ENCODE measurements at places on chromosomes 3 and 15.

- no peak for DNase-seq
These were observed 140.2 kb upstream of the STT3B start for GRCh38 chr3:31392568-31392967.

- no peak for DNase-seq
These were observed 6.1 kb downstream of the OSBPL10 start for GRCh38 chr3:31974964-31975363.

- no peak for DNase-seq
These were observed 30.7 kb downstream of the EFL1 start for GRCh38 chr15:82231842-82232241.

DNA sequence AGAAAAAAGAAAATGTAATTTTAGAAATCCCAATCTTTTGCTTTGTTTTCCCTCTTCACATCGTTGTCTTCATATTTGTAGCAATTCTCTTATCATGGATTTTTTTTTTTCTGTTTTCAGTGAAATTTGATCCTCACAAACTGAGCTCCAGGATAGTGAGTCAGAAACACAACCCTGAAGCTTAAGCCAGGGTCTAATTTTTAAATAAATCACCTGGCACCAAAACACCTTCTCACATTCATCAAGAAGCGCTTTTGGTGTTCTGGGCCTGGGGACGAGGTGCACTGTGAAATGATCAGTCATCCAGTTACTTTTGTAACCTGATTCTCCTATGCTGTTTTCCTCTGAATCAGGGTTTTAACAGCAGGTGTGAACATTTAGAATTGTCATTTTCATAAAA is 87.7 kb downstream of the REC114 start:
- DNase-seq: no peak

GRCh38 chr15:90954712-90955623 is at the start of gene RCCD1:
Gene RCCD1 (plus strand): TSS chr15:90954884. CDS start chr15:90956735, 1,851 bp downstream.
- peak; percentile 69 for DNase-seq

GRCh38 chr15:71591057-71591456 is 219.3 kb upstream of the NR2E3 start:
- DNase-seq: no peak

- no peak for DNase-seq
These were observed 284.5 kb upstream of the DCBLD2 start for GRCh38 chr3:99186016-99186415.

DNA sequence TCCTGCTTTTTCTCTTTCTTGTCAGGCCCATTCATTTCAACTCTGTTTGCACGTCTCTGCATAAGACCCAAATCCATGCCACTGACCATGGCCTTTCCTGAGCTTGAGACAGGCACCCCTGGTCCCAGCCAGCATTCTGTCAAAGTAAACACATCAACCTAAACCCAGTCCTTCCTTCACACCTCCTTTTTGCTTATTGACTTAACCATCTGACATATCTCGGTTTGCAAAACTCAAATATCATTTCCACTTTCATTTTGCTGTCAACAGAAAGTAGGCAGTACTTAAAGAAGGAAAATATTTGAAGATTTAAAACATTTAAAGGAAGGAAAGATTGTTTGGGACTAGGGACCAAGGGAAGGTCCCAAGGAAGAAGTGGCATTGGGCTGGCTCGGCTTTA is 48.2 kb upstream of the KBTBD8 start:
- DNase-seq: no peak

- DNase-seq: no peak
These were observed 650.9 kb upstream of the SEMA6D start for GRCh38 chr15:47066392-47066791.

DNA sequence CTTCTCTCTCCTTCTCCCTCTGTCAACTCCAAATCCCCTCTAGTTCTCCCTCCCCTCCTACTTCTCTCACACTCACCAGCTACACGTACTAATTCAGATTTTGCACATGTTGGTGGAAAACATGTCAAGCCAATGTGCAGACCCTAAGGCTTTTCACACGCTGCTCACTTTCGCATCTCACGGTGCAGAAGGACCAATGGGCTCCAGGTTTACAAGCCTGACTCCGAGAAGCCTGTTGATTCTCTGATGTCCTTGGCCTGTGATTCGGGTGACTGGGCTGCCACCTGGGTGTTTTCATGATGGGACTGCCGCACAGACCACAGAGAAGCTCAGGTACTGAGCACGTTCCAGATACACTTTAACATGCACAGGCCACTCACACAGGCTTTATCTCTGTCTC is 3.7 kb downstream of the FOXL2NB start:
- DNase-seq: no peak

DNA sequence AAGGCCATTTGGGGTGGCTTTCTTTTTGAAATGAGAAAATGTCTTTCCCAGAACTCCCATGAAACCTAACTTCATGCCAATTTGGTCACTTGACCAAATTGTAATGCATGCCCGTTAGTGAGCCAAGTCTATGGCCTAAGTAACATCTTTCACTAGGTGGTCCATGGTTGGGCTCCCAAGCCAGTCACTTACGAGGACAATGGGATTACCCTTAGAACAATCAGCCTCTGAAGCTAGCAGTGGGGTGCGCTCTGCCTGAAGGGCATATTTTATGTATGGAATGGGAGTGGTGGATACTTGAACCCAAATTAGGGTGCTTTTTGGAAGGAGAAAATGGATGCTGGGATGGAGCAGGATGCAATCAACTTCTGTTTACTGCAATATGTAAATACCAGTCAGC is 127.4 kb upstream of the GOLIM4 start:
- DNase-seq: no peak

GRCh38 chr3:146650691-146651442 is 45.7 kb upstream of the PLSCR5 start:
- DNase-seq: no peak

DNA sequence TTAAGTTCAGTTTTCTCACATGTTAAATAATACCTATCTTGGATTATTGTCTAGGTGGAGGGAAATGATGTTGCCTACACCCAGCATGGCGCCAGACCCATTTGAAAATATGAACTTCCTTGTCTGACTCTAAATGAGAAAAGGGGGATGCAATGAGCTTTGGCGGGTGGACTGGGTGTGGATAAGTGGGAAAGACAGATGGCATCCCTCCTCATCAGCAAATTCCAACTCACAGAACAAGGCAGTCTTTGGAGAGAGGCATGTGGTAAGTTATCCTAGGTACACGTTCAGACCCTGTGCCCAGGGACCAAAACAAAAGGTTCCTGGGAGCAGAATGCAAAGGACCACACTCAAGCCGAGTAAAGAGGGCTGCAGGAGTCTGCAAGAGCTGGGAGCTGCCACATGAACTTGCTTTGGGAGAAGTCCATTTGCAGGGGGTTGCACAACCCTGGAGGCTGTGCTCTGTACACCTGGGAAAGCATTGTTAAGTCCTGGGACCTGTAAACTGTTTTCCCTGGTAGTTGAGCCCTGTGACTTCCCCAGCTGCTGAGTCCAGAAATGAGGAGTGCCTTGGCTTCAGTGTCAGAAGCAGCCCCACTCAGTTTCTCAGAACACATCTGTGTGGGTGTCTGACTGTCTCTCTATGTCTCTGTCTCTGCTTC is 102.3 kb upstream of the TPM1 start:
- no peak for DNase-seq

DNA sequence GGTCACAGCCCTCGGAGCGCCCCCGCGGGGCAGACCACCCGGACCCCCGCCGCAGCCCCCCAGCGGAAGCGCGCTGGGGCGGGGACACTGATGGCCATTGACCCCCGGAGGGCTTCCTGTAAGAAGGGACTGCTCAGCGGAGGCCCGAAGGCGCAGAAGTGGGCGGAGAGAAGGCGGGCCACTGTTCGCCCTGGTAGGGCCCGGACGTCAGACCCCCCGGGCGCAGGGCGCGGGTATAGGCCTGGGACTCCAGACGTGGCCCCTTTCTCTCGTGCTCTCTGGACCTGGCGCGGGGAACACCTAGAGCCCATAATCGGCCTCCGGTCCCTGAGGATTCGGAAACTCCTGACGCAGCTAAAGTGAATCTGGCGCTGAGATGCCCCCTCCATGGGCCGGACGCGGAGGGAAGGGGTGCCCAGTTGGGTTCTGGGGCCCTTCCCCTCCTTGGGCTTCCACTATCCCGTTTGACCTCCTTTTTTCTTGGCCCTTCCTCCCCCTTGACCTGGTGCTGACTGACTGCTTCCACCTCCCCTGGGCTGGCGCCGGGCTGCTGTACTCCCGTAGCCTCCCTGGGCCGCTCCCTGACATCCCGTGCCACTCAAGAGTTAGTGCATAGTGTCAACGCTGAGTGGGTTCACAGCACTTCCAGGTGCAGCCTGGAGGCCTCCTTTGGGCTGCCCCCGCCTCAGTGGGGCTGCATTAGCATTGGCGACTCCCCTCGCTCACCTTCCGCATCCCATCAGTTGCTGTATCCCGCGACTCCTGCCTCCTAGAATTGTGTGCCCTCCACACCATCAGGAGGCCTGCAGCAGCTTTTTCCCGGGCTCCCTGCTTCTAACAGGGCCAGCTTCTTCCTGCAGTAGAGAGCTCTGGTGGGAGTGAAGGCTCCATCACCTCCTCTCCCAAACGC is 694 bp downstream of the ABTB1 start:
- DNase-seq: peak; percentile 32

GRCh38 chr3:127982155-127982554 is 67.1 kb downstream of the KBTBD12 start:
- no peak for DNase-seq

DNA sequence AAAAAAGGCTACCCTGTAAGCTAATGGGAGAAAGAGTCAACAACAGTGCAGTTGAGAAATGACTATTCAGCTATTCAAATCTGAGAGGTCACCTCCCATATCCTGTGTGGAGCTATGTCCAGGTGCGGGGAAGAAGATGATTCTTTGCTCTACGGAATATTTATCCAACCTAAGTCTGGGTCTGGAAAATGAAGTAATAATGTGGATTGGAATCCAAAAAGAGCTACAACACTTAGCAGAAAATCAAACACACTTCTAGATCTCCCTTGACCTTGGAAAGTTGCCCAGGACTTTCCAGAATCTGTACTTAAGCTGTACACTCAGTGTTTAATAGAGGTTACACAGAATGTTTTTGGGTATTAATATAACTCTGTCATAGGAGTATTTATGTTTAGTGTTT is 251.9 kb downstream of the NAALADL2 start:
- DNase-seq: no peak

DNA sequence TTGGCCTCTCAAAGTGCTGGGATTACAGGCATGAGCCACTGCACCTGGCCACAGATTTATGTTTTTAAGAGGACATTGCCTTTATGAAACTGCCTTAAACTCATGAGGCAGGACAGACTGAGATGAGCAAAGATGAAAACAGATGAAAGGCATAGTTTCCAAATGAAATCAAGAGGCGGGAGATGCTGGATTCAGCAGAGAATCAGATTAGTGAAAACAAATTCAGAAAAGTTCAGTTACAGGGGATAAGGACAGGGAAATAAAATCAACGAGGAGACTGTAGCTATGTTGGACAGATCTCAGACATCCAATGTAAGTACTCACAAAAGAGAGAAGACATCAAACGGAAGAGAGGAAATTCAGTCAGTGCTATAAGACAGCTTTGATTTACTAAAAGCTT is 68.1 kb downstream of the ADAMTSL3 start:
- no peak for DNase-seq

DNA sequence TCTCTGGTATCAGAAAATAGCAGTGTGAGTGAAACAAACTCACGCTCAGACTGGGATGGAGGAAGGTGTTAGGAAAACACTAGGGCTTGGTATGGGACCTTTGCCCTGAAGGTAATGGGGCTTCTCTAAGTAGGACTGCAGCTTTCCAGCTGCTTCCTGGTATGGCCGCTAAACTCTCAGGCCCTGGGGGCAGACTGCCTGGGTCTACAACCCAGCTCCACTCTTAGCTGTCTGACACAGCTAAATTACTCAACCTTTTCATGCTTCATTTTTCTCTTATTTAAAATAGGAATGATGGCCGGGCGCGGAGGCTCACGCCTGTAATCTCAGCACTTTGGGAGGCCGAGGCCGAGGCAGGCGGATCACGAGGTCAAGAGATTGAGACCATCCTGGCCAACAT is 5.2 kb upstream of the YEATS2 start:
- no peak for DNase-seq

GRCh38 chr15:55555089-55555488 is 33.1 kb downstream of the PYGO1 start:
- no peak for DNase-seq

DNA sequence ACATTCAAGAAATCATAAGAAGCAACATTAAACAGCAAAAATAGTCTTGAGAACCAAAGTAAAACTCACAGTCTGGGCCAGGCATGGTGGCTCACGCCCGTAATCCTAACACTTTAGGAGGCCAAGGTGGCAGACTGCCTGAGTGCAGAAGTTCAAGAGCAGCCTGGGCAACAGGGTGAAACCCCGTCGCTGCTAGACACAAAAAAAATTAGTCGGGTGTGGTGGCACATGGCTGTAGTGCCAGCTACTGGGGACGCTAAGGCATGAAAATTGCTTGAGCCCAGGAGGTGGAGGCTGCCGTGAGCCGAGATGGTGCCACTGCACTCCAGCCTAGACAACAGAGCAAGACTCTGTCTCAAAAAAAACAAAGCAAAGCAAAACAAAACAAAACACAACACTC is 117.7 kb upstream of the GOLGA6L6 start:
- DNase-seq: no peak

DNA sequence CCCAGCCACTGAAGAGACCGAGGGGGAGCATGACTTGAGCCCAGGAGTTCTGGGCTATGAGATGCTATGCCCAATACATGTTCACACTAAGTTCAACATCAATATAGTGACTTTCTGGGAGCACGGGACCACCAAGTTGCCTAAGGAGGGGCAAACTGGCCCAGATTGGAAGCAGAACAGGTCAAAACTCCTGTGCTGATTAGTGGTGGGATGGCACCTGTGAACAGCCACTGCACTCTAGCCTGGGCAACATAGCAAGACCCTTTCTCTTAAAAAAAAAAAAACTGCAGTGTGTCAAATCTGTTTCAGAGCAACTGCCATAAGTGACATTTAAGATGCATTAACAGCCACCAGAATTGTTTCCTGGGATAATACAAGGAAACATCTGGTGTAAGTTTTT is 9.8 kb downstream of the HES1 start:
- no peak for DNase-seq

DNA sequence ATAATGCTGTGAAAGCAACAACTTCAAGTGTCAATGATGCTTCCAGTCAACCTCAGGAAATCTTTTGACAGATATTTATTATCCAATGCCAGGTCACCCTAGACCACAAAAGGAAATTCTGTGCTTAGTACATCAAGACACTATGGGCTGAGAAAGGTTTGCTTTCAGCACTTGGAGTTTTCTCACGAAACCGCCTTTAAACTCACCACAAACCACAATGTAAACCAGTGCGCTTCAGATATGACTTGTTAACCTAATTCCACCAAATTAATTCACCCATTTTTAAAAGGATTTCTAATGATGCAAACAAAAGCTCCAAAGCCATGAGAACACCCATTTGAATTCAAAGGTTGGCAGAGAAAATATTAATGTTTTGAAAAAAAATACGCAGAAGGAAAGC is 292.9 kb upstream of the NR2F2 start:
- DNase-seq: peak; percentile 33

DNA sequence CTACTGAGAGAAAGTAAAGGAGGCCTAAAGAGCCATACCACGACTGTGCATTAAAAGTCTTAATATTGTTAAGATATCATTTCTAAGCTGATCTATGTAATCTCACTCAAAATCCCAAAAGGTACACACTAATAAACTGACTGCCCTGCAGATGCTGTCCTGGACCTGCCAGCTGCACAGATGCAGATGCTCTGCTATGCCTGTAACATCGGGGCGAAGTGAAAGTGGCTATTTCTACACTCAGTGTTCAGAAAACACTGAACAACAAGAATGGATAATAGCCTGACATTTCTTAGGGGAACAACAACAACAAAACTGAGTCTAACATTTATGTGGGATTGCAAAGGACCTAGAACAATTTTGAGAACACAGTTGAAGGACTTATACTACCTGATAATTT is 31.9 kb downstream of the RAD18 start:
- DNase-seq: no peak
